ENCODE measurements at places on chromosomes 6 and 20.
A peak's percentile ranks its signal among the peaks of the same experiment; 100 is the strongest.

GRCh38 chr6:40556881-40557280 is 30.3 kb downstream of the LRFN2 start:
- ATAC-seq: no peak

- ATAC-seq: no peak
Measured at GRCh38 chr6:21937466-21937865, 343.9 kb downstream of the SOX4 start.

DNA sequence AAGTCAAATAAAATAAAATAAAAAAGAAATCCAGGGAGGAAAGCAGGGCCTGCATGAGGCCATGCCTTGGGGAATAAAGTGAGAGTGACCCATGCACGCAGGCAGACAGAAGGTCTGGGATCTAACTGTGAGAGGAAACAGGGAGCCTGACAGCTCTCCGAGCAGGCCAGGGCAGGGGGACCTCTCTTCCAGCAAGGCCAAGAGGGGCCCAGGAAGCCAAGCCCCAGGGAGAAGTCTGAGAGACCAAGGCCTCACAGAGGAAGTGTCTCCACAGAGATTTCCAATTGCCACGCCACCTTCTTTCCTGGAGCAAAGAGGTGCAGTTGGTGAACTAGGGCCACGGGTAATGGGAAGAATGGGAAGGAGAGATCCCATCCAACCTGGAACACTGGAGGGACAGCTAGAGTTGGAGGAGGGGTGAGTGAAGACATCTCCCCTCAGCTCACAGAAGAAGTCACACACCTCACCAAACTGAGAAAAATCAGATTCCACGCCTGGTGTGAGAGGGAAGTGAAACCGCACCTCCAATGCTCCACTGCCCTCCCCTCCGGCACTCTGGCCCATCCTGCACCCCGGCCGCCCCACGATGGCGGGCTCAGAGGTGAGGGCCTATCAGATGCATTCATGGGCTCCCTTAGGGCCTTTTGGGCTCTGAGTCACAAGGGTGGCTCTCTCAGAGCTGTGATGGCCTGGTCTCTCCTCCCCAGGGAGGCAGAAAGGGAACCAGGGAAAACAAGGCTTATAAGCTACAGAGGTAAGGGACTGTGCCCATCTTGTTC is 25.1 kb upstream of the TAF8 start:
- no peak for ATAC-seq

GRCh38 chr6:45686841-45687569 is 309.3 kb upstream of the SUPT3H start:
- no peak for ATAC-seq

DNA sequence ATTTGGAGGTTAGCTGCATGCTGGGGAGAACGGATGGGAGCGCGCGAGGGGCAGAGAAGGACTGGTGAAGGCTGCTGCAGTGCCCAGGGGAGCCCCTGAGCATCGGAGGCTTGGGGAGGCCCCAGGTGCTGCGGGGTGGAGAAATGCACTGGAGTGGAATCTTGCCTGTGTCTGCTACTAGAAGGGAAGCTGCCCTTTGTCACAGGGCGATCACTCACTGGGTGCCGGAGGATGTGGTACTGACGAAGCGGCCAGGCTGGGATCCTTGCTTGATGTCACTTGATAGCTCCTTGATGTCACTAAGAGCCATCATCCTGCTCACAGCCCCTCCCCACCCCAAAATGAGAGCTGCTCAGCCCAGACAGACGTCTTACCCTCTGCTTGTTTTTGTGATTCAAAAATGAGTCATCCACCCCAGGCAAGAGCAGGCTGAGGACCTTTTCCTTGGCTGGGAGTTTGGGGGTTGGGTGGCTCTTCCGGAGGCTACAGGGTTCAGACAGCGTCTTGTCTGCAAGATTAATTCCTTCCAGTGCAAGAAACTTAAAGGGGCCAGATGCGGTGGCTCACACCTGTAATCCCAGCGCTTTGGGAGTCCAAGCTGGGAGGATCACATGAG is 62.6 kb upstream of the PMEPA1 start:
- ATAC-seq: peak; percentile 92
